Stimulated activated CD8-positive, alpha-beta memory T cell treated with anti-CD3 and anti-CD28 coated beads, Interleukin-4, amount 100 ng/mL, for 24 hours (primary cell): ENCODE measurements at places on chromosomes 1 and 21.

GRCh38 chr1:69643266-69643665, 75.5 kb downstream of the LRRC7 start:
- no peak for DNase-seq

DNA sequence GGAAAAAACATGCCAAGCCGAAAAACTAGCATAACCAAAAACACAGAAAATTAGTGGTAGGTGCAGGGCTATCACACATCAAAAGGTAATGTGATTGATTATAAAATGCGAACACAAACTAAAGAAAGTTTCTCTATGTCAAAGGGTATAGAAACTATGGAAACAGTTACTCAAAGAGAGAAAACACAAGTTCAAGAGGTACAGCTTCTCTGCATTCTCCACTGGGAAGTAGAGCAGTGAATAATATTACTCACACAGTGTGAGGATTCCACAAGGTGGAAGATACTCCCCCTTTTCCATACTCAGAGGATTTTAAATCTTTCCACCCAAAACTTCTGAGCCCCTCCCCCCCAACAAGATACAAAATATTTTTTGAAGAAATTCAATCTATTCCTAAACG, 18.6 kb downstream of the AKT3 start:
- DNase-seq: no peak

GRCh38 chr21:30726726-30727125, 8.1 kb upstream of the KRTAP21-3 start:
- DNase-seq: no peak

- DNase-seq: no peak
These were observed 6.7 kb downstream of the FBXO6 start for GRCh38 chr1:11670747-11671146.

GRCh38 chr1:54996359-54996868, 2.3 kb upstream of the BSND start:
- DNase-seq: peak; percentile 67

DNA sequence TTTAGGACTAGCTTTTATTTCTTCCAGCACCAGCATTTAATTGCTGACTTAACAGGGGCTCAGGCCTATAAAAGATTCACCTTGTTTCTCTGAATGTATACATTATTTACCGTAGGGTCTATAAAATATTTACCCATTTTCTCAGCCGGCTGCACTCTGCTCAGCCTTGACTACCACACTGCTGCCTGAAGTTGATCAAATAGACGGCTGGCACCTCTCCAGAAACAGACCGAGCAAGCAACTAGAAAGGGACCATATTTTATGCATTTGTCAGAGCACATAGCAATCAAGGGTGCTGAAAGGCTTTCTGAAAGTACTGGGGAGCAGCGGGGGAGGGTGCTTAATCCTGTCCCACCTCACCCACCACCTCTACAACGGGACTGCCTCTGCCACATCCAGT, 64.7 kb upstream of the FGGY start:
- DNase-seq: no peak

DNA sequence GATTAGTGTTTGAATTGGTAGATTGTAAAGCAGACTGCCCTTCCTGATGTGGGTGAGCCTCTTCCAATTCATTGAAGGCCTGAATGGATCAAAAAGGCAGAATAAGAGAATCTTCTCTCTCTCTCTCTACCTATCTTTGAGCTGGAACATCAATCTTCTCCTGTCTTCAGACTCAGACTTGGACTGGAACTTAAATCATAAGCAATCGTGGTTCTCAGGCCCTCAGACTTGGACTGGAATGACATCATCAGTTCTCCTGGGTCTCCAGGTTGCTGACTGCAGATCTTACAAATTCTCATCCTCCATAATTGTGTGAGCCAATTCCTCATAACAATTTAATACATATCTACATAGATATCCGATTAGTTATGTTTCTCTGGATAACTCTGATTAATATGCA, 66.8 kb downstream of the IER5 start:
- DNase-seq: no peak

- DNase-seq: no peak
These were observed 70.7 kb upstream of the MUTYH start for GRCh38 chr1:45410850-45411509.

- no peak for DNase-seq
These were observed 77.5 kb upstream of the CSF3R start for GRCh38 chr1:36560177-36560576.

DNA sequence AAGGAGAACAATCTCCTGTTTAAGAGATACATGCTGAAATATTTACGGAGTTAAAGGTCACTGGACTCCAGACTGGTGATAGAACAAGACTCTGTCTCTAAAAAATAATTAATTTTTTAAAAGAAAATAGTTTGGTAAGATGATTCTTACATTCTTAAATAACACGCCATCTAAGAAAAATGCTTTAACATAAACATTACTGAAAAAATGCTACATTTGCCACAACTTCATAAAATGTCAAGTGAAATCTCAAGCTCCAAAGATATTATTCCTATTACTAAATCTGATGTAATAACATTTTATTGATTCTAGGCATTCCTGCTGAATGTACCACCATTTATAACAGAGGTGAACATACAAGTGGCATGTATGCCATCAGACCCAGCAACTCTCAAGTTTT, 4.1 kb downstream of the ANGPTL3 start:
- no peak for DNase-seq

DNA sequence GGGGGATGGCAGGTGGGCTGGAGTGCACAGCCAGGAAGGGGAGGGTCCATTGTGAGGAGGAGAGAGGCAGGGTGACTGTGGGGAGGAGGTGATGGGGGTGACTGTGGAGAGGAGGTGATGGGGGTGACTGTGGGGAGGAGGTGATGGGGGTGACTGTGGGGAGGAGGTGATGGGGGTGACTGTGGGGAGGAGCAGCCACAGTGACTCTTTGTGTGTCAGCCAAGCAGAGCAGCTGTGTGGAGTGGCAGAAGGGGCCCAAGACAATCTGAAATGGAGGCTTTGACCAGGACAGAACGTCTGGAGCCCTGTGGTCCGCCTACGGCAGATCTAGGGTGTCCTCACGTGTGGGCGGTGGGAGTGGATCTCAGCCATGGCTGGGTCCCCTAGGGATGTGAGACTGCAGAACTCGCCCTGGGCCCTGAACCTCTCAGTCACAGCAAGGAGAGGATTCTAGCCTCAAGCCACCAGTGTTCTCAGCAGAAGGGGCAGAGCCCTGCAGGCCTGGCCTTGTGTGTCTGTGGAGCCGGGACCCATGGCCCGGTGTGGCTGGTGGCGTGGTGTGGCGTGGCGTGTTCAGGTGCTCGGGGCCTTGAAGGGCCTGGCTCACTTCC, 81.5 kb downstream of the OBSCN start:
- no peak for DNase-seq

DNA sequence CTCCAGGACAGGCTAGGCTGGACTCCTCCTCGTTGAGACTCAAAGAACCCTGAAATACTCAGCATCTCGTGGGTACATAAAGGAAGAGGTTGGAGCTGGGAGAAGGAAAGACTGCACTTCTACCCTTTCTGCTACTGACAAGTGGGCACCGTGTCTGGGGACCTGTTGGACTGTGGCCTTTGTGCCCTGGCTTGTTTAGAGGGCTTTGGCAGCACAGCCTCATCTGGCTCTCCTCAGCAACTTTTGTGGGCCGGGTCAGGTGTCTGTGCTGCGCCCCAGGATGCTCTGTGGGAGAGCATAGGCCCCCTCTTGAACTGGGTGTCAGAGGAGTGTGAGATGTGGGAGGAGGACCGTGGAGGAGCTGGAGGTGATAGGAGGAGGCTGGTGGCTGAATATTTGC, 142.4 kb downstream of the FCRL5 start:
- no peak for DNase-seq
